ENCODE measurements at places on chromosomes 6 and 20. TPM values are rescaled to one million over a fixed set of nuclear protein-coding genes. Genes with fewer than 3 reads are reported as not detected.

The CTAGE9 gene
- total RNA-seq, result not detected

The PHF1 gene
- total RNA-seq, result 12.2 TPM

GRCh38 chr6:30990422-30991086, 7.0 kb downstream of the MUC21 start:
- no peak for DNase-seq

GRCh38 chr6:84764332-84765049, at the start of gene TBX18:
TSS of gene TBX18 (minus strand) at chr6:84764598. CDS start at chr6:84764181, 417 bp downstream.
- peak; percentile 88 for DNase-seq

DNA sequence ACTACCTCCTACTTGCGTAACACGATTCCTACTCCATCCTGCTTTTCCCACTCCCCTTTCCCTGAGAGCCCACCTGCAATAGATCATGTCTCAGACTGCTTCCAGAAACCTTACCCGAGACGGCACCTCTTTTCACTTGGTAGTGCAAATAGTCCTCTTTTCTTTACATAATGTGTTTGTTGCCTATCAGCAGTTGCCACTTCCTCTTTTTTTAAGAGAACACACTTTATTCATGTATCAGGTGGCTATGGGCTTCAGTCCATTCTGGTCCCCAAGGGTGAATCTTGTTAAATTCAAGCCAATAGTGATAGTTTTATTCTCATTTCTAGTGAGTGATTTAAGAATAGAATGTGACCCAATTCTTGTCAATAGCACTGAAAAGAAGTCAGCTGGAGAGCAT, 57.7 kb upstream of the FERMT1 start:
- no peak for DNase-seq

GRCh38 chr20:34701405-34702085, 2.6 kb upstream of the TP53INP2 start:
- no peak for DNase-seq

DNA sequence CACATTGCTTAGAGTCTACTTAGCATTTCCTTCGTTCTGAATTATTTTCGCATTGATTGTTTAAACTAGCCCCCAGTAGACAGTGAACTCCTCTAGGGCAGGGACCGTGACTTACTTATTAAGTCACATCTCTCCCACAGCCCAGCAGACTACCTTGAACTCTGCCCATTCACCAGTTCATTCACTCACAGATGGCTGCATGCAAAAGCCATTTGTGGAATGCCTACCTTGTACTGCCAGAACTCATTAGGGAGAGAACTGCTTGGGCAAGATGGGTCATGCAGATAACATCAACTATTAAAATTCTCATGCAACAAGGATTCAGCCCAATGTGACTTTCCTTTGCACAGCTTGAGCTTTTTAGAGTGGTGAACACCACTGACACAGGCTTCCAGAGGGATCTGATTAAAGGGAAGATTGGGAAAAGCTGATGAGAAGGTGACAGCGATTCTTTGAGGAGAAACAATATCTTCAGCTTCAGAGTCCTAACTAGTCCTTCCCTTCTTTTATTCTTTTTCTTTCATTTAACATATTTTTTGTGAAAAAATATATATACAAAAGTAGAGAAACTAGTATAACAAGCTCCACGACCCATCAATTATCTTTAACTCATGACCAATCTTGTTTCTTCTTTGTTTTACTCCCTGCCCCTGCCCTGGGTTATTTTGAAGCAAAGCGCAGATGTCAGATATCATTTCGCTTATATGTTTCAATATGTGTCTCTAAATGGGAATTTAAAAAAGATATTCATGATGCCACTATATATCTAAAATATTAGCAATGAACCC, 273.9 kb downstream of the CDC5L start:
- DNase-seq, result no peak

DNA sequence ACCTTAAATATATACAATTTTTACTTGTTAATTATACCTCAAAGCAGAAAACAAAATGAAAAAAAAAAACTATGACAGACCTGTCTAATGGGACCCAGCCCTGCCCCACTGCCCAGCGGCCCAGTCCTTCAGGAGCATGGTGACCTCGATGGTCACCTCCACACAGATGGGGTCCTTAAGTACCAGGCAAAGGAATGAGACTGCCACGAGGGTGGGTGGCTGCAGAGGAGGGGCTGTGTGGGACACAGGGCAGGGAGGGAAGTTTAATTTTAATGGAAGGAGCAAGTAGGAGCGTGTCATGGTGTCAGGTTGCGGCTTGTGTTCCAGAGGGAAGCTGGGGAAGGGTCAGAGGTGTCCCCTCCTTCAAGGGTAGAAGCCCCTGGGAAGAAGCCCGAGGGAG, 28.6 kb downstream of the GABRR2 start:
- no peak for DNase-seq

DNA sequence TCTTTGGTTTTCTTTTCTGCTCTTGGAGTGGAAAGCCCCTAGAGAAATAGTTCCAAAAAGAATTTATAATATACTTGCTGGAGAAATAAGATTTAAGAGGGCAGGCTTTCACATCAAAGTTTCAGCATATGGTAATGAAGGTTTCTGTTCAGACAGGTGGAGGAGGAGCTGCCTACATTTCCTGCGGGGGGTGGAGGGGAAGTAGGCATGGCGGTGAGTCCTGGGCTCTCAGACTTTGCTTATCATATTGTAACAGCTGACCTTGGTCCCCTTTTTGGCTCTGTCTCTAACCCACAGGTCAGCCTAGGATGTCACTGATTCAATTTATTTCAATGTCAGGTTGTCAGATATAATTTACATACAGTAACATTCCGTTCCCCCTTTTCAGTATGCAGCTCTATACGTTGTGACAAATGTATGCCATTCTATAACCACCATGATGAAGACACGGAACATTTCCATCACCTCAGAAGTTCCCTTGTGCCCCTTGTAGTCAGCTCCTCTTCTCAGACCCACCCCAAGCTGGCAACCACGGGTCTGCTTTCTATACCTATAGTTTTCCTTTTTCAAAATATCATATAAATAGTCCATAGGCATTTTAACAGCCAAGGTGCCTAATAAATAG, 77.6 kb upstream of the GGTLC1 start:
- DNase-seq, result no peak

GRCh38 chr6:112224088-112224487, 30.3 kb downstream of the LAMA4 start:
- DNase-seq, result no peak

- no peak for DNase-seq
Measured at GRCh38 chr6:97136626-97137358, 146.2 kb downstream of the MMS22L start.

GRCh38 chr20:58071298-58071697, 157.2 kb downstream of the ANKRD60 start:
- no peak for DNase-seq

DNA sequence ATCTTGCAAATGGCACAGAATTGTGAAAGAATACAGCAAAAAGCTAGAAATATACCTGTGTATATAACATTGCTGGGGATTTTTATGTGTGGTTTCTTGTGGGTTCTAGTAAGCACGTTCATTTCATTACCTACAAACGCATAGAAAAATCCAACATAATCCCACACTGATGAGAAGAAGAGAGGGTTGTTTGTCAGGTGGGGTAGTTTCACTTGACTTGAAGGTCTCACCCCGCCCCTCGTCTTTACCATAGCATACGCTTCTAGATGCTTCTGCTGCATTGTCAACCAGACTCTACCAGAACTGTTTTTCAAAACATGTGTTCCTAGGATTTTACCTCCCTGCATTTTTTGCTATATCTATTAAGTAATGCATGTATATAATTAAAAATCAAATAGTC, 284.1 kb upstream of the TAB2 start:
- DNase-seq, result no peak

- DNase-seq, result peak; percentile 100
Measured at GRCh38 chr6:1952740-1953360, 292.6 kb downstream of the GMDS start.

DNA sequence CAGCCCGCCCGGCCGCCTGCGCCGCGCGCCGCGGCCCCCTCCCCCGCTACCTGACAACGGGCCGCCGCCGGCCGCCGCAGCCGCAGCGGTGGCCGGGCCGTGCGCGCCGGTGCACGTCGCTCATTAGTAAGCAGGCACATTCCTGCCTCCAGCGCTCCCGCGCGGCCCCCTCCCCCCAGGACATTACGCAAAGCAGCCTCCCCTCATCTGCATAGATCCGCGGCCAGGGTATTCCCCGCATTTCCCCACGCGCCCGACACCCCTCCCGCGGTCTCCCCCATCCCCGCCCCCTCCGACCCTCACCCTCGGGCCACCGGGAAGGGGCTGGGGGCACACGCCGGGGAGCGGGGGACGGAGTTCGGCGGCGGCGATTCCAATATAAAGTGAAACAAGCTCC, at the start of gene HIVEP2:
TSS of gene HIVEP2 (minus strand) at position 128 of the 397 bp plus-strand sequence. CDS start 170,438 bp downstream, outside the sequence.
- DNase-seq, result peak; percentile 87

DNA sequence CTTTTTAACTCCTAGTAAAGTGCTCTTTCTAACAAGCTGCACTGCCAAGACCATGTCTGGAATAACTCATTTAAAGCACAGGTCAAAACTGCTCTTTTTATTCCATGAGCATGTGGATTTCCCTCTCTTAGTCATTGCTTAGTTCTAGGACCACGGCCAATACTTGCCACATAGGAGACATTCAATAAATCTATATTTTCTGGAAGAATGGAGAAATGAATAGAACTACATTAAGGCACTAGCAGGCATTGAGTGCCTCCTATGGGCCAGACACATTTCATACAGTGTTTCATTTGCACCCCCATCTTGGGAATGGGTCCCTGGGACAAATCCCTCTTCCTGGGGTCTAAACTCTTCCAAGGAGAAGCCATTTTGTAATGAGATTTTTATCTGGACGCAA, 552.8 kb upstream of the CITED2 start:
- peak; percentile 93 for DNase-seq

Measured in IMR-90 (cell line).